ENCODE measurements at places on chromosomes 1 and 21.

DNA sequence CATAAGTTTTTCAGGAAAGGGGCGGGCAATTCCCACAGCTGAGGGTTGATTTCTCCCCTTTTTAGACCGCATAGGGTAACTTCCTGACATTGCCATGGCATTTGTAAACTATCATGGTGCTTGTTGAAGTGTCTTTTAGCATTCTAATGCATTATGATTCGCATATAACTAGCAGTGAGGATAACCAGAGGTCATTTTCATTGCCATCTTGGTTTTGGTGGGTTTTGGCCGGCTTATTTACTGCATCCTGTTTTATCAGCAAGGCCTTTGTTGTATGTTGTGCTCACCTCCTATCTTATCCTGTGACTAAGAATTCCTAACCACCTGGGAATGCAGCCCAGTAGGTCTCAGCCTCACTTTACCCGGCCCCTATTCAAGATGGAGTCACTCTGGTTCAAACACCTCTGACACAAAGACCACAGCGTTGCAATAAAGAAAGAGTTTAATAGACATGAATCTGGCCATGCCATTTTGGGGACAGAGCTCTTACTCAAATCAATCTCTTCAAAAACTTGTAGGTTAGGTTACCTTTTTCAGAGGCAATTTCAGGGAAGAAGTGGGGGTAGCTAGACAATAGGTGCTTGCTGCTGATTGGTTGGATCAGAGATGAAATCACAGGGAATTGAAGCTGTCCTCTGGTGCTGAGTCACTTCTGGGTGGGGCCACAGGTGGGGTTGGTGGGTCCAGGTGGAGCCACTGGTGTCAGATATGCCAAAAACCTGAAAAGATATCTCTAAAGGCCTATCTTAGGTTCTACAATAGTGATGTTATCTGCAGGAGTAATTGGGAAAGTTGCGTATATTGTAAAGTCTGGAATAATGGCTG lies 23.3 kb downstream of the TBX19 start:
- no peak for DNase-seq

- DNase-seq = no peak
These were observed 525.1 kb downstream of the LMO4 start for GRCh38 chr1:87853576-87854351.

GRCh38 chr1:43035821-43036741 lies 77.4 kb upstream of the SLC2A1 start:
- no peak for DNase-seq

- no peak for DNase-seq
These were observed 539.2 kb upstream of the OLFM3 start for GRCh38 chr1:102535829-102536505.

DNA sequence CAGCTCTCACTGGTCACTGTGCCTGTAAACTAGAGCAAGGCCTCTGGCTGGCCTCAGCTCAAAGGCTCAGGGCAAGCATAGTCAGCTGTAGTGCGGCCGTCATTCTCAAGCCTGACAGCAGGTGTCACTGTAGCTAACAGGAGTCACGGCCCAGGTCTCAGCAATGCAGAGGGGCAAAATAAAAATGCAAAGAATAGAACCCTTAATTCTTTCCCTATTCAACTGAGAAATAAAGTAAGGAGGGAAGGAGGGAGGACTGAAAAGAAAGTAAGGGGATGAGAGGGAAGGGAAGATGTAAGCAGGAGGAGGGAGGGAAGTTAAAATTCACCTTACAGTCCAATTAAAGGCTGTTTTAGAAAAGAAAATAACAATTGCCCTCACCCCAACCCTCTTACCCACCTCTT lies 106.1 kb downstream of the KIAA0319L start:
- peak; percentile 46 for DNase-seq

DNA sequence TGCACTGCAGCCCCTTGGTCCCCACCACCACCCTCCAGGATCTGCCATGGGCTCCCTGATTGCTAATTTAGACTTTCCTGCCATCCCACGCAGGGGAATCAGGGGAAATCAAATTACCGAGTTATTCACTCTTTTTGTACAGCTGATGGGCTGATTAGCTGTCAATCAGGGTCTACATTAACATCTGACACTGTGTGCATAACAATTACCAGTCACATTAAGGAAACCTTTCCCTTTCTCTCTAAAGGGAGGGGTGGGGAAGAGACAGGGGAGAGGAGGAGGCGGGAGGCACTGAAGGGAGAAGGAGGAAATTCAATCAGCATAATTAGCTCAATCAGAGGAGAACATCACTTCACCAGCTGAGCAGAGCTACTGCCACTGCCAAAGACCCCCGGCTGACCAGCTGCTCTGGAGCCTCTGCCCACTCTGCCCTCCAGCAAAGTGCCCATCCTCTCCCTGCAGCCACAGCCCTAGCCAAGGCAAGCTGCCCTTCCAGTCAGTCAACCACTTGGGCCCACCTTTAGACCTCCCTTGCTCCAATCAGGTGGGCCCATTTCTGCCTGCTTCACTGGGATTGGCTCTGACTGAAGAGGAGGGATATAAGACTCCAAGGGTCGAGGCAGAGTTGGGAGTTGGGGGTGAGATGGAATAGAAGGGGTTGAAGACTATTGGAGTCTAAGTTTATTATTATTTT lies 199.3 kb upstream of the ZC3H12A start:
- no peak for DNase-seq

DNA sequence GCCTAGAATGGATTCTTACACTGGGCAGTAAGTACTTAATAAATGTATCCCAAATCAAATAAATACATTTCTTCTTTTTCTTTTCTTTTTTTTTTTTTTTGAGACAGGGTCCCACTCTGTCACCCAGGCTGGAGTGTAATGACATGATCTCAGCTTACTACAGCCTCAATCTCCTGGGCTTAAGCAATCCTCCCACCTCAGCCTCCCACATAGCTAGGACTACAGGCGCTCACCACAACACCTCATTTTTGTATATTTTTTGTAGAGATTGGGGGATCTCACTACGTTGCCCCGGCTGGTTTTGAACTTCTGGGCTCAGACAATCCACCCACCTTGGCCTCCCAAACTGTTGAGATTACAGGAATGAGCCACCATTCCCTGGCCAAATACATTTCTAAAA lies 63.7 kb upstream of the LGALS8 start:
- no peak for DNase-seq

DNA sequence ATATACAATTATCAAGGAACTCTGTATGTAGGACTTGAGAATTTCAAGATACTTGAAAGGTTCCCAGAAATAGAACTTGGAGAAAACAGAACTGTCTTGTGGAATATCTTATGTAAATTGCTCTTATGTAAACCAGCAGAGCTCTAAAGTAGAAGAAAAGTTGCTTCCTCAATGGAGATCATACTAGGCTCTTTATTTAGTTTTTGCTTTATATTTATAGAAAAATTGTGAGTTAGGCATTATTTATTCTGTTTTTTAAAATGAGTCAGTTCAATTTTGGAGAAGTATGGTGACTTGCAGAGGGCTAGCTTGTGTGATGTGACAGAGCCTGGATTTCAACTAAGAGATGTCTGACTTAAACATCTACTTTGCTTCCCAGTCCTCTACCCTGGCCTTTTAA lies 40.4 kb downstream of the ATP6V1G3 start:
- no peak for DNase-seq

DNA sequence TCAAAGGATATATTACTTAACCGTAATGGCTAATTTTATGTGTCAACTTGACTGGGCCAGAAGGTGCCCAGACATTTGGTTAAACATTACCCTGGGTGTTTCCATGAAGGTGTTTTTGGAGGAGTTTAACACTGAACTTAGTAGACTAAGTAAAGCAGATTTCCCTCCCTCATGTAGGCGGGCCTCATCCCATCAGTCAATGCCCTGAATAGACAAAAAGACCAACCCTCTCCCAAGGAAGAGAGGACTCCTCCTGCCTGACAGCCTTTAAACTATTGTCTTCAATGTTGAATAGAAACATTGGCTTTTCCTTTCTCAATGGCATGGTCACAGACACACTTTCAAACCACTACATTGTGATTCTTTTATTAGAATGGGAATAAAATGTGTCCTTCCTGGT lies 121.9 kb downstream of the SETD4 start:
- no peak for DNase-seq

DNA sequence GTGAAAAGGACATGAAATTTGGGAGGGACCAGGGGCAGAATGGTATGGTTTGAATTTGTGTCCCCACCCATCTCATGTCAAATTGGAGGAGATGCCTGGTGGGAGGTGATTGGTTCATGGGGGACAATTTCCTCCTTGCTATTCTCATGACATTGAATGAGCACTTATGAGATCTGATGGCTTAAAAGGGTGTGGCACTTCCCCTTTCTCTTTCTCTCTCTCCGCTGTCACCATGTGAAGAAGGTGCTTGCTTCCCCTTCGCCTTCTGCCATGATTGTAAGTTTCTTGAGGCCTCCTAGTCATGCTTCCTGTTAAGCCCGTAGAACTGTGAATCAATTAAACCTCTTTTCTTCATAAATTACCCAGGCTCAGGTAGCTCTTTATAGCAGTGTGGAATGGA lies 7.6 kb upstream of the GBP4 start:
- no peak for DNase-seq

GRCh38 chr1:100927276-100927675 lies 31.4 kb downstream of the SLC30A7 start:
- DNase-seq = no peak
